Adipocyte (in vitro differentiated cells): ENCODE measurements at places on chromosomes 5 and 9.

- DNase-seq, result no peak
Observed at GRCh38 chr5:93887678-93888077, 146.3 kb upstream of the POU5F2 start.

DNA sequence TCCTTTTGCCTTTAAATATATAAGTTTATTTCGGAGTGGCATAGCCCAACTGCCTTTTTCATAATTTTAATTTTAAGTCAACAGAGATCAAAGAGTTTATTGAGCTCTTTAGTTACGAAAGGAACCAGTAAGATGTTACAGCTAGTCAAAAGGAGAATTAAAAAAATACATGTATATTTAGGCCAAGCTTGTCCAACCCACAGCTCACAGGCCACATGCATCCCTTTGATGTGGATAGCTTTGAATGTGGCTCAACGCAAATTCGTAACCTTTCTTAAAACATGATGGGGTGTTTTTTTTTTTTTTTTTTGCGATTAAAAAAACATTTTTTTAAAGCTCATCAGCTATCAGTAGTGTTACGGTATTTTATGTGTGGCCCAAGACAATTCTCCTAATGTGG, 50.2 kb upstream of the IL31RA start:
- DNase-seq, result no peak

DNA sequence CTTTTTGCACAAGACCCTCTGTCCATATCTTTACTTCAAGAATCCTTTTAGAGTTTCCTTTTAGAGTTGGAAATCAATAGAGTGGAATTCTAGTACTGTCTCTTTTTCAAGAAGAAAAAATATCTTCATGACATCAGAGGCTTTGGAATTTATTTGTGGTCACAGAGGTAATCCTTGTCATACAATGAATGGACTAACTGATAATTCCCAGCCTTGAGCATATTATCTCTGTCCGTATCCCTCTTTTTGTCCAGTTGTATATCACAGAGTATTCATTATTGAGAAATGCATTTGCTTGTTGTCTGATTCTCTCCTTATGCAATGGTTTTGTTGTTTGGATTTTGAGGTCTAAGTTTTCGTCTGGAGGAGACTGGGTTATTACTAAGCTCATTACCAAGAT, 82.0 kb upstream of the HAPLN1 start:
- DNase-seq, result peak; percentile 17

DNA sequence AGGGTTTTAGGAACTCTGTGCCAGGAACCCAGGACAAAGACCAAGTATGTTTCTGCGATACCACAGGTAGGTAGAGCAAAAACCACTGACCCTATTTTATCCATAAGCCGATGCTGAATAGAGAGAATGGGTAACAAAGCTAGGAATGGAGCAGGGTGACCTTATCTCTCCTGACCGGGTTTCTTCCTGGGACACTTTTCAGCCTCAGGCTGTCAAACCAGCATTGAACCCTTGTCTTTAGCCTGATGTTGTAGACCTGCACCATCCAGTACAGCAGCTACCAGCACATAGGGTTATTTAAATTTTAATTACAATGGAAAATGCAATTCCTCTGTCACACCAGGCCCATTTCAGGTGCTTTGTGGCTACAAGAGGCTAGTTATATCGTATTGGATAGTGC, 43.1 kb upstream of the DMRT3 start:
- no peak for DNase-seq

- DNase-seq, result no peak
Observed at GRCh38 chr9:34431667-34432066, 26.7 kb downstream of the FAM219A start.

- DNase-seq, result peak; percentile 82
Observed at GRCh38 chr5:93831449-93831848, 90.0 kb upstream of the POU5F2 start.

DNA sequence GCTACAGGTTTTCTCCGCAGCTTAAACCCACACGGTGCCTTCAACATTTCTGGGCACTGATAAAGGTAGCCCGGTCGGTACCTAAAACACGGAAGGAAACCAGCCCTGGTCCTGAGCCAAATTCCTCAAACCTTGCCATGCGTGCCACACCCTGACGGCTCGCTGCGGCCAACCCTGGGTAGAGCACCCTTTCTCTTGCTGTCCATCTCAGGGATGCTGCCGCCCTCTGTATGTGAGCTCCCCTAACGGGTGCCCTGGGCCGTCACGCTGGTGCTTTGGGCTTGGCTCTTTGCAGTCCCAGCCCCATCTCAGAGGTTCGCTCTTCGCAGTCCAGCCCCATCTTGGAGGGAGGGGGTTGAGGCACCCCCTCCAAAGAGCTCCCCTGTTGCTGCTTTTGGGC, 43.9 kb downstream of the PNPLA7 start:
- DNase-seq, result no peak

DNA sequence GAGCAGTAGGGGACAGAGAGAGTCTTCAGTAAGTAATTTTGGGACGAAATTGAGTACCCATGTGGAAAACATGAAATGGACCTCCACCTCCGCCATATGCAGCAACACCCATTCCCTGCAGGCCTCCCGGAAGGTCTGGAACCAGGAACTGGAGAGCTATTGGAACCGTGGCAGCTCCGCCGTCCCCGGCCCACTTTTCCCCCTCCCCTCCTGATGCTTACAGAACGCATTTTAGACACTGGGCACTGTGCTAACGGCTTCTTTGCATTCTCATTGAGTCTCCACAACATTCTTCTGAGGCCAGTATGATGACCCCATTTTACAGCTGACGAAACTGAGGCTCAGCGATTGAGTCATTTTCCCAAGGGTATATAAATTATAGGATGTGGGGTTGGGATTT, 20.4 kb upstream of the ZBTB43 start:
- no peak for DNase-seq

DNA sequence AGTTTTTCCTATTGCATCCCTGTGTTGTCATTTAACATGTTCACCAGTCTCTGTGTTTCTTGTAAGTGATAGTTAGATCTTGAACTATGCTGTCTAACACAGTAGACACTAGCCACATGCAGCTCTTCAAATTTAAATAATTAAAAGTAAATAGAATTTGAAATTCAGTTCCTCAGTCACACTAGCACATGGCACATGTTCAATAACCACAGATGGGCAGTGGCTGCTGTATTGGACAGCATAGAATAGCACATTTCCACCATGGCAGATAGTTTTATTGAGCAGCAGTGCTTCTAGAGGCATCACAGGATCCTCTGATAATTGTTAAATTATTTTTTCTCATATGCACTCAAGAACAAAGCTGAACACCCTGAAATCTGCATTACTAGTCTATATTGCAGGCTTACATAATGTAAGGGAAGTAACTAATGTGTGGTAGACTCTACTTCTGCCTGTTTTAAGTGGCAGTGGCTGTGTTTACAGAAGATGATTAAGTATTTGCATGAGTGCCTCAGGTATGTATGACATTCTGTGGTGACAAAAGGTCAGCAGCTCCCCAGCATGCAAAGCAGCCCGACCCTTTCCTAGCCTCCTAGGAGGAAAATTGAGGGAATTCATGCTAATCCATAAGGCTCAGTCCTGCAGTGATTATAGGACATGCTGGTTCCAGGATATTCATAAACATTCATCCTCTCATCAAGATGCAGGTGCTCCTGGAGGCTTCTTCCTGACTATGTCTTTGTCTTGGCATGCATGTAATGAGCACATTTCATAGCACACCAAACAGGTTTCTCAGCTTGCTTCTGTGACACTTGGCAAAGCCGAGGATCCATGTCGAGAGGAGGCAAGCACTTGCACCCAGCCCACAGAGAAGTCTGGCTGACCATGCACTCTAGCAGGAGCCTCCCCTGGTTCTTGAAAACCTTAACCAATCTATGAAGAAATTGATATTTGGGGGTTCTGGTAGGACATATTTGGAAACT, 45.5 kb downstream of the SH3RF2 start:
- DNase-seq, result no peak

DNA sequence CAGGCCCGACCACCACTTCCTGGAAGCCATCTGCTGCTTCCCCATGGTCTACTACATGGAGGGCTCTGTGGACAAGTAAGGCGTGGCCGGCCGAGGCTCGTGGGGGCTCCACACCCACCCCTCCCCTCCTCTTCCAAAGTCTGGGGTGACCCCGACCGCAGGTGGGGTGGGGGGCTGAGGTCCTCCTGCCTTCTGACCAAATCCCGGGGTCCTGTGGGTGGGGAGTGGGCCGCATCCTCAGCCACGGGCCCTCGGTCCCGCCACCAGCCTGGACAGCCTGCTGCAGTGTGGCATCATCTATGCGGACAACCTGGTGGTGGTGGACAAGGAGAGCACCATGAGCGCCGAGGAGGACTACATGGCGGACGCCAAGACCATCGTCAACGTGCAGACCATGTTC, 76.4 kb downstream of the KCNT1 start:
- no peak for DNase-seq

DNA sequence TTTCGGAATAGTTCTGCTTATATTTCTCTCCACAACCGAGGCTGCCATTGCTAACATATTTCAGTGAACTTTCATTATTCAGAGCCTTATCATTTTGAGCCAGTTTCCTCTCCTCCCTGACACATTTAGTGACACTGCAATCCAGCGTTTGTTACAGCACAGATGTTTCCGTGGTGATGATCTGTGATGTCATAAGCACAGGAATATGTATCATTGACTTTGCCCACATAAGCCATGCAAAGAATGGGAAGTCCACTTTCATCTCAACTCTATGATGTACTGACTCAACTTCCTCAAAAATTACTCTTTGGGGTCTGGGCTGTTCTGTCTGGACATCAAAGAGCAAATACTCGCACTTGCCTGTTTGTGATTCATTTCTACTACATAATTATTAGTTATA, 291.8 kb downstream of the EBF1 start:
- no peak for DNase-seq

- DNase-seq, result no peak
Observed at GRCh38 chr5:61280761-61281427, 51.2 kb upstream of the ZSWIM6 start.

- no peak for DNase-seq
Observed at GRCh38 chr5:124961521-124961920, 215.1 kb upstream of the ZNF608 start.

DNA sequence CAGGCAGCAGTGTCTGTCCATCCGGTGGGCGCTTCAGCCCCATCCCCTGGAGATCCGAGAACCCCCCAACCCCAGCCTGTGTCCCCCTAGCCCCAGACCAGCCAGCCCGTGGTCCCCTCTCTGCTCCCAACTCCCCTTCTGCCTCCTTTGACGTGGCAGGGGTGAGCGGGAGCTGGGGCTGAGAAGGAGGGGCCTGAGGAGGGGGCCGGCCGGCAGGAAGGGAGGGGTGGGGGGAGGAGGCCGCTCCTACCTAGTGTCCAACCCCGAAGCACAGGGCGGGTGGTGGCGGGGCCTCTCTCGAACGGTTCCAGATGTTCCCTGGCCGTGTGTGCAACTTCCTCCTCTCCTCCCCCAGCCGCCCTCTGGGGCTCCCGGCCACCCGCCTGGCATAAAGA, 31.0 kb downstream of the GOLGA2 start:
- DNase-seq, result peak; percentile 98
